MCF 10A (cell line): ENCODE measurements at places on chromosomes 3 and 15. TPM values are rescaled to one million over a fixed set of nuclear protein-coding genes. Genes with fewer than 3 reads are reported as not detected.

DNA sequence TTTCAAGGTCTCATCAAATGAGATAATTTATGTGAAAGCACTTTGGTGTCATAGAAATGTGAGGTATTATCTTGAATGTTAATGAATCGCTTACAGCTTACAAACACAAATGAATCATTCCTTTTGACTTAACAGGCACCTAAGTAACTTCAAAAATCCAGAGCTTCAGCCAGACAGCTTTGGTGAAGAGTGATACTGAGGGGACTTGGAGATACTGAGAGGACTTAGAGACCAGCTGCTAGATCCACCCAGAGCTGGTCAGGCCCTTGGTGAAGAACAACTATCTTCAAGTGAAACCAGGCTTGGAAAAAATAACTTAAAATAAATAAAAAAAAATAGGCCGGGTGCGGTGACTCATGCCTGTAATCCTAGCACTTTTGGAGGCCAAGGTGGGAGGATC, 16.2 kb upstream of the ZFYVE19 start:
- no peak overlapping the region for H3K27ac ChIP-seq
- H3K4me3 ChIP-seq, result no peak overlapping the region
- H3K27me3 ChIP-seq, result no peaks in the 10 kb centered on the region
- peak; percentile 51 for DNase-seq
- H3K4me1 ChIP-seq, result peaks cover 45% of the 10 kb centered on the region
- peaks cover 15% of the 10 kb centered on the region for H3K36me3 ChIP-seq

DNA sequence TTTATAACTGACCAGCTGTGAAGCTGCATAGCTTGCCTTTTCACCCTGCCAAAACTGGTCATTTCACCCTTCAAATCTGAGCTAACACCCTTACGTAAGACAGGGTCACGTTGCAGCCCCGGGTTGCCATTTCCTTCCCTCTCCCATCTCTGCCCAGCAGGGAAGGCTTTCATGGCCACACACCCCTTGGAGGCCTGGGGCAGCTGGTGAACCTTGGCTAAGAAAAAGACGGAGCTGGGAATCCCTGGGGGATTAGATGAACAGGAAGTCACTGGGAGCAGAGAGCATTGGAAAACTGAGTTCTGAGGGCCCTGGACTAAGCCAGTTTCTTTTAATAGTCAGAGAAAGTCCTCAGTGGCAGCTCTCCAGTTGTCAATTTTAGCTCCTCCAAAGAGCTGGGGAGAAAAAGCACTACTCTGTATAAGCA, 67.8 kb downstream of the TTC23 start:
- H3K27ac ChIP-seq, result no peak overlapping the region
- no peak for DNase-seq
- no peaks in the 10 kb centered on the region for H3K4me1 ChIP-seq
- H3K27me3 ChIP-seq, result no peaks in the 10 kb centered on the region
- H3K4me3 ChIP-seq, result no peak overlapping the region

- no peaks in the 10 kb centered on the region for H3K36me3 ChIP-seq
- H3K27ac ChIP-seq, result no peak overlapping the region
- no peak for DNase-seq
Observed at GRCh38 chr3:9198261-9198660, 51.2 kb downstream of the SRGAP3 start.

- no peak overlapping the region for H3K4me3 ChIP-seq
- H3K4me1 ChIP-seq, result peaks cover 6% of the 10 kb centered on the region
- no peaks in the 10 kb centered on the region for H3K27me3 ChIP-seq
- no peak overlapping the region for H3K27ac ChIP-seq
- H3K36me3 ChIP-seq, result no peaks in the 10 kb centered on the region
Observed at GRCh38 chr15:41891946-41892345, 1.9 kb downstream of the SPTBN5 start.

DNA sequence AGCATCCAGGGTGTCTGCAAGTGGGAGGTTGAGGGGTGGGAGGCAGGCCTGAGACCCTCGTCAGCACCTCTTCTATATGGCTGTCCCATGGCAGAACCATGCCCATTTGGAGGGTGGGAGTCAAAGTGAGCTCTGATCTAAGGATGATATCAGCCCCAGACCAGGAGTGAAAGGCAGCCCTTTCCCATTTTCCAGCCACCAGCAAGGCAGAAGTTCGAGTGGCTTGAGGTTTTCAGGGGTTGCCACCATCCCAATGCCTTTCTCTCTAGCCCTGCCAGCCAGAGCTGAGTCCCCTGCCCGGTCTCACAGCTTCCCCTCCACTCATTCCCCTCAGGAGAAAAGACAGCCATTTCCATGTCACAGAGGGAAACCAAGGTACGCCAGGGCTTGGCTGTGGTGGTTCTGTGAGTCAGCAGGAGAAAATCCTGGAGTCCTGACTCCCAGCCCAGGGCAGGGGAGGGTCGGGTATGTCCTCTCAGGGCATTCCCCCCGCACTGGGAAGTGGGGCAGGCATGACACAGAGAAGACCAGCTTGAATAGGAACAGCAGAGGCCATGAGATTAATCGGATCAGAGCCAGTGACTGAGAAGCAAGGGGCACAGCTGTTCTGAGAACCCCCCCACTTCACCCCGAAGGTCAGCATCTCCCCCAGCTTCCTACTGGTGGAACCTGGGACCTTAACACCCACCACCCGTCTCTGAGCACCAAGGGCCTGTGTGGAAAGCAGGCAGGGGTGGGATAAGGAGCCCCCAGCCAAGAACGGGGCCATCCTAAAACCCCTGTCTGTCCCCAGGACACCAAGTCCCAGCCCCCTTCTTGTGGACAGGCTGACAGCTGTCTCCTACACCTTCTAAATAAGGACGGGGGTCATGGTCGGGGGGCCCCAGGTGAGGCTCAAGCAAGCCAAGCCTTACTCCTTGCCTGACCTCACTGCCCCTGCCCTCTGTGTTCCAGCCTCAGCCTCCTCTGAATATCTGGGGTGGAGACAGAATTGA, 965 bp upstream of the SLC38A3 start:
- H3K4me1 ChIP-seq, result no peaks in the 10 kb centered on the region
- H3K27me3 ChIP-seq, result no peaks in the 10 kb centered on the region
- H3K36me3 ChIP-seq, result no peaks in the 10 kb centered on the region
- H3K27ac ChIP-seq, result no peak overlapping the region
- no peak overlapping the region for H3K4me3 ChIP-seq

- no peak overlapping the region for H3K4me3 ChIP-seq
- no peaks in the 10 kb centered on the region for H3K36me3 ChIP-seq
- peak; percentile 90 for DNase-seq
- H3K27me3 ChIP-seq, result no peaks in the 10 kb centered on the region
- peak overlapping the region; percentile 70 for H3K27ac ChIP-seq
Observed at GRCh38 chr3:57956119-57956832, 51.9 kb upstream of the FLNB start.

GRCh38 chr3:64188810-64189560, 36.3 kb downstream of the PRICKLE2 start:
- peak overlapping the region; percentile 75 for H3K27ac ChIP-seq
- peaks cover 66% of the 10 kb centered on the region for H3K4me1 ChIP-seq
- peak; percentile 96 for DNase-seq
- no peaks in the 10 kb centered on the region for H3K27me3 ChIP-seq
- no peaks in the 10 kb centered on the region for H3K36me3 ChIP-seq

DNA sequence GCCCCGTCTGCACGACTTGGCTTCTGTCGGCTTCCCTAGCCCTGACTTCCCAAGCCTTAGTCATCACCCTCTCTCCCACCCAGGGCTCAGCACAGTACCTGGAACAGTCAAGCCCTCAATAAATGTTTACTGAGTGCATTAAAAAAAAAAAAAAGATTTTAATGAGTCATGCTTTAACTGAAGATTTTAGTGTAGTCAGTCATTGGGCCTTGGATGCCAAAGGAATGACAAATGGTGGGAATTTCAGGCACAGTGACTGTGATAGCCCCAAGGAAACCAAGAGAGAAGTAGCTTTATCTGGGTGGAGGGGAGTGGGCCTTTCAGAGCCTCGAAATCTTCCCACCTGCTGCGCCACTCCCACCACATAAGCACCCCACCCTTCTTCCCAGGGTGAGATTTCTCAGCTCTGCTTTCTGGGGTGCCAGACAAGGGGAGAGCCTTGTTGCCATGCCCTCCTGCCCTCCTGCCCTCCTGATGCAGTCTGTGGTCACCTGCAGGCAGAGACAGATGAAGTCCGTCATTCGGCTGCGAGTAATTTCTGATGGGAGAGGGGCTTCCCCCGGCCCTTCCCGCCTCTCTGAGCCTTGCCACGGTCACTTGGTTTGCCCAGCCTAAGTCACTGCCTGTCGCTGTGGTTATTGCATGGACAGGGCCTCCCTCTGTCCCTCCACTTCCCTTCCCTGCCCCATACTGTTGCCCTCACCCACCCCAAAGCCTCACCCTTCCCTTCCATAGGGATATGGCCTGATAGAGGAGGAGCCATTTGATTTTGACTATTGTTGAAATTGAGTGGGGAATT, 41.8 kb downstream of the SMAD3 start:
- no peaks in the 10 kb centered on the region for H3K27me3 ChIP-seq
- H3K4me3 ChIP-seq, result peak overlapping the region; percentile 52
- H3K27ac ChIP-seq, result peak overlapping the region; percentile 98
- H3K36me3 ChIP-seq, result peaks cover 10% of the 10 kb centered on the region

DNA sequence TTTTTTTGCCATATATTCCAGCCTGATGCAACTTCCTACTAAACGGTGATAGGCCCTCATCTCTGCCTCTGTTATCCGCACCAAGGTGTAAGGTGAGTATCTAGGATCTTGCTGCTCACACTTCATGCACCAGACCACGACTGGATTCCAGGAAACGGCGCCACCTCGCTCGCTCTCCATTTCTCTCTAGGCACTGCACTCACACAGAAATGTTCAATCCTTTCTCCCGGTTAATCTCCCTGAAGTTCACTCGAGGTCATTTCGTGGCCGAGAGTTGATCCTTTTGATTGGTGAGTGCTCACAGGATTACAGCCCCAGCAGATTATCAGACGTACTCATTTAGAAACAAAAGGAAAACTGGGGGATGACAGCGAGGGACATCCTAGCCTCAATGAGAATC, 28.1 kb downstream of the MCF2L2 start:
- no peak overlapping the region for H3K4me3 ChIP-seq
- no peaks in the 10 kb centered on the region for H3K4me1 ChIP-seq
- DNase-seq, result no peak
- H3K36me3 ChIP-seq, result no peaks in the 10 kb centered on the region

The EIF5A2 gene
- total RNA-seq, result 6.0 and 15.0 TPM in 2 replicates

The CLDN18 gene
- total RNA-seq, result not detected in 2 replicates

The FEZF2 gene
- total RNA-seq, result not detected in 2 replicates

The MAP6D1 gene
- total RNA-seq, result 1.1 and 1.9 TPM in 2 replicates
